Lung microvascular endothelial cell (primary cell): ENCODE measurements at places on chromosomes 3 and 15. TPM values are rescaled to one million over a fixed set of nuclear protein-coding genes. Genes with fewer than 3 reads are reported as not detected.

DNA sequence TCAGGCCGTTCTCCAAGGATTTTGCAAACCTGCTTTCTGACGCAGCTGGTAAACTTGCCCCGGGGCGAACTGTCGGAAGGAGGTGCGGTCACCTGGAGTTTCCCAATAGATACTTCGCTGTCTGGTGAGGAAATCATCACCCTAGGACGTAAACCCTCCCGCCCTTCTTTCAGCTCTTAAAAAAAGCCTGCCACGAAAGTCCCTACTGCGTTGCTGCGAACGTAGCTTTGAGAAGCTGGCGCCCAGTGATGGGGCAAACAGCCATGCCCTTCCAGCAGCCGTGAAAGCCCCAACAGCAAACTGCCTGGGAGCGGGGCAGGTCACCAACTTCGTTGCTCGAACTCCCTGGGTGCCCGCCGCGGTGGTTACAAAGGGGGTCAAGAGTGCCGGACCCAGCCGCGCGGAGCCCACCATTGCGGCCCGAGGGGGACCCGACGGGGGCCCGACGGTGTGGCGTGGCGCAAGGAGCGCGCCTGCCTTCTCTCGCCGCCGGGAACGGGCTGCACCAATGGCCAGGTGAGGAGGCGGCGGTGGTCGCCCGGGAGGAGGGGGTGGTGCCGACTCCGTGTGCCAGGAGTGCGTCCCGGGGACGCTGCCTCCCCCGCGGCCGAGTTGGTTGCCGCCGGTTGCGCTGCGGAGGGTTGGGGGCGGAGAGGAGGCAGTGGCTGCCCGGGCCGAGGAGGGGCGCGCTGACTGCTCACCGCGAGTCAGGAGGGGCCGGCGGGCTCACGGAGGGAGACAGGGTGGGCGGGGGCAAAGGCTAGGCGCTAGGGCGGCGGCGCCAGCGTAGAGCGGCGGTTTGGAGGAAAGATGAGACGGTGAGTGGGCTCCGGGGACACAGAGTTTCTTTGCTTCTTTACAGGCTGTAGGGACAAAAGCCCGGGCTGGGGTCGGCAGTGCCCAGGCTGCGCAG lies at the start of gene PHLDB2:
Gene PHLDB2, plus strand, starts transcription at position 205 of the 913 bp plus-strand sequence. CDS start 24,813 bp downstream, outside the sequence.
- DNase-seq: peak; percentile 89

DNA sequence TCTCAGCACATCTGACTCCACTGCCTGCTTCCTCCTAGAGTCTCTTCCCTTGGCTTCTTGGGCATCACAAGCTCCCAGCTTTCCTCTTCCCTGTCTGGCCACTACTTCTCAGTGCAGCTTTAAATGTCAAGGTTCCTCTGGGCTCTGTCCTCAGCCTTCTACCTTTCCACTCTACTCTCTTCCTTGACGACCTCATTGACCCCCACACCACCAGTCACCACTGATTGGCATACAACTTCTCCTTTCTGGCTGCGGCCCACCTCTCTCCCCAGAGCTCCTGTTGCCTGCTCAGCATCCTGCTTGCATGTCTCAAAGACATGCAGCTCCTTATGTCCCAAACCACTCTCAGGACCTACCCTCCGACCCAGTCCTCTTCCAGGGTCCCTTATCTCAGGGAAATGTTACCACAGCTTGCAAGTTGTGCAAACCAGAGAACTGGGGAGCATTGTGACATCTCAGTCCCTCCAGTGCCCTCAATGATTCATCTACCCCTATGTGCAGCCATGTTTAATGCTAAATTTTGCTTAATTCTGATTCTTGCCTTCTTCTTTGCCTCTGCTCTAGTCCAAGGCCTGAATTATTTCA lies 49.9 kb downstream of the TRPM1 start:
- no peak for DNase-seq

DNA sequence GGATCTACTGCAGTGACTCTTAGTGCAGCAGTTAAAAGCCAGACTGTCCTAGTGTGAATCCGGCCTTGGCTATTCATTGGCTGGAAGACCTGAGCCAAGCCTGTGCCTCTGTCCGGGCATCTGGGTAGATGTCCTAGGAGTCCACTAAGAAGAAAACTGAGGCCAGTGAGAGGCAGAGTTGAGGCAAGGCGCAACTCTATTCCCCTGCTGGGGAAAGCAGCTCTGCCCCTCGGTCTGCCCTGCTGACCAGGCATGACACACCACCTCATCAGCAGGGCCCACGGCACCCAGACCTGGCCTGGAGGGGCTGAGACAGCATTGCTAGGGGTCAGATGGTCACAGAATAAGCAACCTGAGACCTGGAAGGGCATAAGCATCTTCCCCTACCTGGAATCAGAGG lies 46.7 kb upstream of the ABHD2 start:
- no peak for DNase-seq

- DNase-seq: no peak
Measured at GRCh38 chr3:33791477-33792166, 6.8 kb upstream of the PDCD6IP start.

Gene EBLN2
- total RNA-seq: 2.0 and 3.0 TPM in 2 replicates
